Erythroblast (primary cell): ENCODE measurements at places on chromosomes 2 and 18.
A peak's percentile ranks its signal among the peaks of the same experiment; 100 is the strongest.

- no peak for DNase-seq
Measured at GRCh38 chr2:197538412-197538811, 22.5 kb downstream of the MOB4 start.

DNA sequence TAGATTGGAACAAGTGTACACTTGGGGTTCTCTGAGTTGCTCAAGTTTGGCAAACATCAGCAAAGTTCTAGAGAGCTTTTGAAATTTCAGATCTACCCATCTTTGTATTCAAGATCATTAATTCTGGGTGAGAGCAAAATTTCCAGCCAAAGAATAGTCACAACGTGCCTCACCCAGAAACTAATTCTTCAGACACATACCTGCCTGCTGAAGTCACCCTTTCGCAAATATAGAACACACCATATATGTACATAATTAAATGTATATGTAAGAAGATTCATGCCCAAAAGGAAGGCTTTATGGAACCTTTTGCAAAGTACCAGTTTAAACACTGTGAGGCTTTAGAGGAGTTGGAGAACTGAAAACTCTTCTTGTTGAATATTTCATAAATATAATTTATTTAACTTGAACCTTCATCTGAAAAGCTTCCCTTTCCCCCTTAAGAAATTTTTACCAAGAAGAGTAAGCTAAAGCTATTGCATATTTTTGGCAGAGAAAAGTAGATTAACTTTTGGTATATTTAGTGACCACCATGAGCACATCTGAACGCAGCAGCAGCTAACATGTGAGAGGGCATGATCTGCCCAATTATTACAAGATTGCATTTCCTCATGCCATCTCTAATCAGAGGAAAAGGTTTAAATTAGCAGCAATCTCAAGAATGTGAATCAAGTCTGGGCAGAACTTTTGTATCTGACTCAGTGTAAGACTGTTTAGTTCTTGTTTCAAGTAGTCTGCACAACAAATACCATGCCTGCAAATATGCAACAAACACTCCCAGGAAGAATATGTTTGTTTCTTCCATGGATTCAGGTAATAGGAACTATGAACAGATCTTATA, 8.2 kb downstream of the RND3 start:
- no peak for DNase-seq

GRCh38 chr2:99317161-99317872, 16.3 kb upstream of the LYG1 start:
- DNase-seq: no peak

DNA sequence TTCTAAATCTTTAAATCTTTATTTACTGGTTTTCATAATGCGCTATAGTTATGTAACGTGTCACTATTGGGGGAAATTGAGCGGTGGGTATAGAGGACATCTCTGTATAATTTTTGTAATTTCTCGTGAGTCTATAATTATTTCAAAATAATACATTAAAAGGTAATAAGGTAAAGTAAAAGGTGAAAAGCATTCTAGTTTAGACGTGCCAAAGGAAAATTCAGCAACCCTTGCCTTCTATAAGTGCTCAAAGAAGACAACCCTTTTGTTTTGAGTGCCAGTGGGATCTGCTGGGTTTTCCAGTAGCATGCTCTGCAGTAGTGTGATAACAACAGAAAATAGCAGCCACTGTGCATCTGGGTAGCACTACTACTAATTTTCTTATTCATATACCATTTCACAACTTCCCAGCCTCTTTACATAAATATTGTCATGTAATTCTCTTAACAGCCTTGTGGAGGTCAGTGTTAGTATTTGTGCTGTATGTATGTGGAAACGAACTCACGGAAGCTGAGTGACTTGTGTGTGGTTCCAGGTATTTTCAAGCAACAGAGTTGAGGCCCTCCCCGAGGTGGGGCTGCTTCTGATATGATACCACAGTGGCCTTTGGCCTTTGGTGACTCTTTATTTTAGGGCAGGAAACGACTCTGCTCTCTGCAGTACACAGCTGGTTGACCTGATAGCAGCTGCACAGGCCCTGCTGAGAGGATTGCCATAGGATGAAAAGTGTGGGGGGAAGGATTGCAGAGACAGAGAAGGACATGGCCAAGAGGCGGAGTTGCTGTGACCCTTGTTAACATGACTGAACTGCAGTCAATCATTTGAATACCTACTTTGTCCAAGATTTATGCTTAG, 104.5 kb downstream of the TDRD15 start:
- peak; percentile 89 for DNase-seq

DNA sequence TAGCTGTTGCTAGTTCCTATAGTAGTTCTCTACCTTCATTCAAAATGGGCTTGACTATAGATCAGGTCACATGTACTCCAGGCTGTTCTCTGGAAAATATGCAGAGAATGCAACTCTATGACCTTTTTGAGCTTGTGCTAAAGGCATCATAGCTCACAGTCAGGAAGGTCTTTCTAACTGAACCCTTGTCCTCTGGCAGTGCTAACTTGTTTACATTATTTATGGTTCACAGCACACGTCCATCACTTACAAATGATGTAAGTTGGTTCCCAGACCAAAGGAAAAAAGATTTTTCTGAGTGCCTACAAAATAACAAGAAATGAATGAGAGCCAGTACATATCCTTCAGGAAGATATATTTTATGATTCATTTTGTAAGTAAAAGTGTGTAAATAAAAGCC, 236.1 kb downstream of the GCA start:
- DNase-seq: no peak

DNA sequence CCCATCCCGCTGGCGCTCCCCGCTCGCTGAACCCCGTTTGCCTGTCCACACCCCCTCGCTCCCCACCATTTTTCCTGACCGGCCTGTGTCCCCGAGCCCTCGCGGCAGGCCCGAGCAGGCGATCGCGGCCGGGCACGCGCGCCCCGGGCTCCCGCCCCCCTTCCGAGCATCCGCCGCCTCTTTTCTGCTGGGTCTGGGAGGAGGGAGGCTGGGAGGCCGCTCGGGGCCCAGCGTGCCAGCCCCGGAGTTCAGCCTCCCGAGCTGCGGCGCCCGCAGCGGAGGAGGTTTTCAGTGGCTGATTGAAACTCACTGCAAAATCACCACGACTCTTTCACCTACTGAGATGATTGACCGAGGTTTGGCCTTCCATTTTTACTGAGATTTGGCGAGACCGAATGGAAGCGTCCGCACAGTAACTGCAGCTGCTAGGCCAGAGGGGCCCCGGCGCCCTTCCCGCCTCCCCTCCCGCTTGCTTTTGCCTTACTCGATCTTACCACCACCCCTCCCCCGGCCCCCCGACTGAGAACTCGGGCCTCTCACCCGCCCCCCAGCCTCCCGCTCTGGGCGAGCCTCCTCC, 4.8 kb downstream of the SOX11 start:
- no peak for DNase-seq

DNA sequence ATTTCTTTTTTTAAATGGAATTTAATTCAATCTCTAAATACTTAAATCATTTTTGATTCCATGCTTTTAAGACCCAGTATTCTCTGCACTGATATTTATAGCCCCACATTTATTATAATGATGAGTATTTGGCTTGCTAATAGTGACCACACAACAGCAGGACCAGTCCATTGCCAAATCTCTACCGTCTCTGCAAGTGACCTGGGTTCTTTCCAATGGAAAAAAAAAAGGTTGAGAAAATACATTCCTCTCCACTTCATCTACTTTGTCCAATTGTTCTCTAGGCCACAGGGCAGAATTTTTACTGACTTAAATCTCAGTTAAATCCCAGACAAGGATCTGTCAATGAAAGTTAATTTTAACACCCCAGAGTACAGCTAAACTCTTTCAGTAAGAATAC, 20.5 kb downstream of the GRB14 start:
- DNase-seq: no peak

DNA sequence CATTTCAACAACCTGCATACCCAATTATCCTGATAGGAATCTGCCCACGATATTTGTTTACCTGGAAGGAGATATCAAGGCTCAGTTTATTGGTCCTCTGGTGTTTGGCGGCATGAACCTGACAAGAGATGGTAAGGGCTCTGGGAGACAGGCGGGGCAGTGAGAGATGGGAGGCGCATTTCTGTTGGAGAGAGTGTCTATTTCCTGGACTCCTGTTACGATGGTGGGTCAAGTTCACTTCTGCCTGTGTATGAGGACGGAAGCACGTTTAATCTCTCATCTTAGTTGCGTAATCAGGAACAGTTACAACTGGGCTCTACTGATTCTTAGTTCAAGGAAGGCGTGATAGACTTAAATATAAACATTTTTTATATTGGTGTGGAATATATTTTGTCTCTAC, 8.9 kb downstream of the PDCL3 start:
- peak; percentile 11 for DNase-seq

- peak; percentile 87 for DNase-seq
Measured at GRCh38 chr2:33118651-33119050, 171.9 kb downstream of the LTBP1 start.

DNA sequence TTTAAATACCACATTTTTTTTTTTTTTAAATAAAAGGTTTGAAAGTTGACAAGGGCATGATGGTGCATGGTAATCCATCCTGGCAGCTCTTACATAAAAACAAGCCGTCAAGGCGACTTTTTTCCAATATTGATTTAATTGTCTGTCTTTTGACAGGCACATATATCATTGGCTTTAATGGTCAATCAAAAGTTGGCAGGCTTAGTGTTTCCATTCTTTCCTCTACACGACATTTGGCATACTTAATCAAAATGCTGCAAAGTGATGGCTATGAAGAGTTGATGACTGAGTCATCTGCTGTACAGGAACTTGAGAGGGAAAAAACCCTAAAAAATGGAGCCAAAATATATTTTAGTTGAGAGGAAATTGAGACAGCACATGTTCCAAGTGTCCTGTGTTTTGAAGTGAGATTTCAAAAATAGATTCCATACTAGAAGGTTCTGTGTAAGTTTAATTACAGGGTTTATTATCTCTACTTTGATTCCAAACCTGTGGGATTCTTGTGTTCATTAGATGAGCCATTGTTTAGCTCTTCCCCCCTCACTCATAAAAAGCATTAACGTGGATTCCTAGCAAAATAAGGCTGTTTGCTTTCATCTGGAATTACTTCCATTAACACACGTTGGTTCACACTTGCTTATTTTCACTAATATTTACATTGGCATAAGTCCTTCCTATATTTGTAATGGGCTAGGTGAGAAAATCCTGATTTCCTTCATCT, 3.2 kb downstream of the TSHZ1 start:
- DNase-seq: no peak

DNA sequence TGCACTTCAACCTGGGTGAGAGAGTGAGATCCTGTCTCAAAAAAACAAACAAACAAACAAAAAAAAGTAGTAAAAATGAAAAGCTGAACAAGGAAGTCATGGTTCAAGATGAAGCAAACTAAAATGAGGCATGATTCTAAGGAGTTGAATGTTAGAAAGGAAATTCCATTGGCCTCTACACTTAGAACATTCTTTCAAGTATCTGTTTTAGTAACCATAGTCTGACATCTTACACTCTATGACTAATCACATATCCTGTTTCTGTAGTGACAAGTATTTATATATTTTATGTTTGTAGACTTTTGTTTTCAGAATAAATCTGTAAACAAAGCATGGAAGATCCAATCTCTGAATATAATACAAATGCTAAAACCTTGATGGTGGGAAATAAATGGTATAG, 164.1 kb downstream of the KIAA1328 start:
- no peak for DNase-seq

DNA sequence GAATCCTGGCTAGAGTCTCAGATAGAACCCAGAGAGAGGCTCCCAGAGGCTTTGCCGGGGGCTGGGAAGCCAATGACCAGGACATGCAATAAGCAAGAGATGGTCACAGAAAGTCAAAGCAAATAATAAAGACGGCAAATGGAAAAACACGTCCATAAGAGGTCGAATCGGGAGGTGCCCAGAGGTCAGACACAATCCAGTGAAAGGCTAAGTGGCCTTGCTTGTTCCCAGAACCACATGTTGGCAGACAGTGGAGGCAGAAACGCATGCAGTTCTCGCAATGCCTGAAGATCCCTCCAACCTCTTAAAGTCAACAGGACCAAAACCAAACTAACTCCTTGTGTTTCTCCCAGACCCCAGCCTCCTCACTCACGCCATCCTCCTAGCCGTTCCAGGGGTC, 3.0 kb downstream of the CYB5A start:
- no peak for DNase-seq

- no peak for DNase-seq
Measured at GRCh38 chr2:46344706-46345105, 47.5 kb downstream of the EPAS1 start.

DNA sequence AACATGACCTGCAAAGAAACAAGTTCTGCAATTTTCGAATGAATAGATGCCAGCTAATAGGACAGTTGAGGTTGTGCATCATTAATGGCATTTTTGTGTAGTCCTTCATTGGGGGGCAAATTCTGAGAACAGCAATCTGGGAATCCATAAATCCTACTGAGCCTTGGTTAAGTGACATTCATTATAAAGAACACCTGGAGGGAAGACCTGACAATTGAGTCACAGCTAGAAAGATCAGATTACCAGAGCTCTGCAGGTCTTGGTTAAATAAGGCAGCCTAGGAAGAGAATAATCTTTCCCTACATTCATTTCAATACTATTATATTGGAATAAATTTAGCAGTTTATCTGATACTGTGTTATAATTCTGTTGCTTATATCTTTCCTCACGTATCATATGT, 14.3 kb downstream of the KCNH7 start:
- DNase-seq: no peak

DNA sequence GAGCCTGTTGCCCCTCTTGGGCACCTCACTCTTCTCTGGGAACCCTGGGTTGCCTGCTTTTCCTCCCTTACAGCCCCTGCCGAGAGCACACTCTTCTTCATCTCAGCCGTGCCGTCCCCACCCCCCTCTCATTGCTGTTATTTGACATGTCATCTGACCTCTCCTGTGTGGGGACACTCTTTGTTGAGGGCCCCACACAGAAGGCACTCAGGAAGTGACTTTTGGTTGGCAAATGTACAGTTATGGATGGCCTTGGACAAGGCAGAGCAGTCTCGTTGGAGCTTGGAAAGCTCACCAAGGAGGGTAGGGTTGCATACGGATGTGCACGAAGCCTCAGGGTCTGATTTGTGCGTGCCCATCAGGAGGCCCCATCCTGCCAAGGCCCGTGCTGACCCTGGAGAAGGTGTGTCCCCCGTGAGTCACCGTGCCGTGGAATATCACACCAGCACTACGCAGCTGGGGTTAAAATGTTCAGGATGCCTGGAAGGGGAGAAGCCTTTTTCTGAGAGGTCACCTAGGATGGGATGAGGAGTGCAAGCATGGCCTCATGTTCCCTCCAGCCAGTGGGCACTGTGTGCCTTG, 93.9 kb downstream of the CTIF start:
- no peak for DNase-seq

- no peak for DNase-seq
Measured at GRCh38 chr2:27186613-27187345, 25.1 kb upstream of the ATRAID start.

GRCh38 chr2:159584796-159585195, 31.6 kb downstream of the BAZ2B start:
- no peak for DNase-seq

GRCh38 chr2:31258351-31258750, 24.4 kb downstream of the EHD3 start:
- DNase-seq: no peak

- DNase-seq: no peak
Measured at GRCh38 chr18:57337890-57338289, 14.5 kb upstream of the ST8SIA3 start.

GRCh38 chr2:235460548-235461047, 33.2 kb upstream of the AGAP1 start:
- DNase-seq: no peak

GRCh38 chr2:68750592-68751396, 16.2 kb downstream of the ARHGAP25 start:
- no peak for DNase-seq

GRCh38 chr2:174027956-174028355, 62.8 kb upstream of the SP3 start:
- DNase-seq: no peak
